ENCODE measurements at places on chromosomes 16 and 17.
A peak's percentile ranks its signal among the peaks of the same experiment; 100 is the strongest.

- no peak for DNase-seq
These were observed 112.8 kb upstream of the PSMD7 start for GRCh38 chr16:74183601-74184360.

DNA sequence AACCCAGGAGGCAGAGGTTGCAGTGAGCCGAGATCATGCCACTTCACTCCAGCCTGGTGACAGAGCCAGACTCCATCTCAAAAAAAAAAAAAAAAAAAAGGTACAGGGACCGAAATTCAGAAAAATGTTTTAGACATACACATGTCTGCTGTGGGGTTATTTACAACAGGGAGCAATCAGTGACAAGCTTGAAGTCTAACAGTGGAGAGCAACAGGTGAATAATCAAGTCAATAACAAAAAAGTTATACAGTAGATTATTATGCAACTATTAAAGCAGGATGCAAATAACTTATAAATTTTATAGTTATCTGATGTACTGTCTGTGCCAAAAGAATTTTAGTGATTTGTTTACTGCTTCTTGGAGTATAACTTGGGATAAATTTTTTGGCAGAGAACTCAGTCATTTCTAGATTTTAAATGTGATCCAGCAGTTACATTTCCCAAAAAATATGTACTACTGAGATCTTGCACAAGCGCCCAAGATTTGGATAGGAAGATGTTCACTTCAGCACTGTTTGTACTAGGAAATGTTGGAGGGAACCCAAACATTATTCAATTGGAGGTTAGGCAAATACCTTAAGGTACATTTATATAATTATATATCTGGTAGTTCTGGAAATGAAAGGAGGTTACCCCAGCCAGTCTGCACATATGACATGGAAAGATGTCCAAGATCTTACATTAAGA, 34.1 kb downstream of the EEF2K start:
- DNase-seq: no peak

DNA sequence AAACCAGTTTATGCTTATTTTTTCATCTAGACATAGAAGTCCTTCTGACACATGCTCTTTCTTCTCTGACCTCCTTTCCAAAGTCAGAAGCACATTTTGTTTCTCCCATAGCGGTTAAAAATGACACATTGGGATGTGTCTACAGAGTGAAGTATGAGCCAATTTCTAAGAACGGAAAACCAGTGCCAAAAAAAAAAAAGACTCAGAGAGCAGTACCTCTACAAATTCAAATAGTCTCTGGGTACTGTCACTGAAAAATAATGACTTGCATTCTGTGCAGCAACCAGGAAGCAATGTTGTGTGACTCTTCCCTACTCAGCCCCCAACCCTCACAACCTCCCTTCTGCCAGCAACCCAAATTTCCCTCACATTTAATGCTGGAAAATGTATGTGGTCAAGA, 145.5 kb upstream of the PMFBP1 start:
- no peak for DNase-seq

- DNase-seq: no peak
These were observed 251.2 kb downstream of the PARN start for GRCh38 chr16:14378689-14379467.

GRCh38 chr17:64679710-64680216, 17.7 kb upstream of the SMURF2 start:
- no peak for DNase-seq

DNA sequence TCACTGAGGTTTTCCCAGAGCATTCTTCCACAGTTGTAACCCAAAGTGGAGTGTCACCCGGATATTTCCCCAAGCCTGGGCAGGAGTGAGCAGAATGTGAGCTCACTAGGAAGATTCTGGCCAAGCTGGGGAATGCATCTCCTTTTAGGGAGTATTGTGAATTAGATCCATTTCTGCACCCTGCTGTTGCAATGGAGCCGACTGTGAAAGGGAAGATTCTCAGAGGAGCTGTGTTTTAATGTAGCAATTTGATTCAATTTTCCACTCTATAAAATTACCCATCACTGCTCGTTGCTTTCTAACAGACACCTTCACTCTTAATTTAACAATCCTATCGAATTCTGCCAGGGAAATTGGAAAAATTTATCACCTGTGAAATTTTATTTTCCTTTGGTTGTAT, 70.8 kb downstream of the SNX11 start:
- DNase-seq: no peak

DNA sequence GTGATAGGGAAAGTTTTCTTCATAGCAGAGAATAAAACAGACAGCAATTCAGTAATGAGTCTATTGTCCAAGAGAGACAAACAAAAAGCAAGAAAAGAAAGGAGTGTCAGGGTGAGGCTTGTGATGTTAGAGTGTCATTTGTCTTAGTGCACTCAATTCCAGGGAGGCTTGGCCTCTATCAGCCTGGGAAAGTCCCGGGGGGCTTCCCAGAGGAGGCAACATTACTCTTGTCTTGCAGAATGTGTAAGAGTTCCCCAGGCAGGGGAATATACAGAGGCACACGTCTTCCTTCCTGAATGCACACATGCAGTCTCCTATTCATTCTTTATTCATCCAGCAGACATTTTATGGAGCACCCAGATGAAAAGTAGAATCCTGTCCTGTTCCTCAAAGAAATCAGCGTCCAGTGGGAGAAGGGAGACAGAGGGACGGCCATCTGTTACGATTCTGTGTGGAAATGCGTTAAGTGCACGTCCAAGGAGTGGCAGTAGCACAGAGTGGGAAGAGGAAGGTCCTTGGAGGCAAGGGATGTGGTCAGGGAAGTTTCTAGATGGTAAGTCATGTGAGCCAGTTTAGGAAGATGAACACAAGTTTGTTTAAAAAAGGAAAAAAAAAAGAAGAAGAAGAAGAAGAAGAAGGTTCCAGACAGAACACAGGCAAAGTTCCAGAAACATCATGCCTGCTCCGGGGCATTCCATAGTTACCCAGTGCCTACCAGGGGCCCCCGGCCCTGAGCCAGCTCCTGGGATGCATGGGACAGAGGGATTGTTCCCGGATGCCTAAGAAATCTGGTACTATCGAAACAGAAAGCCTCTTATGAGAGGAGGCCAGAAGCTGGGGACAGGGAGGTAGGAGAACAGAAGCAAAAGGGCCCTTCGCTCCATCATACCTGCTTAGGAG, 21.1 kb downstream of the CACNG4 start:
- no peak for DNase-seq

DNA sequence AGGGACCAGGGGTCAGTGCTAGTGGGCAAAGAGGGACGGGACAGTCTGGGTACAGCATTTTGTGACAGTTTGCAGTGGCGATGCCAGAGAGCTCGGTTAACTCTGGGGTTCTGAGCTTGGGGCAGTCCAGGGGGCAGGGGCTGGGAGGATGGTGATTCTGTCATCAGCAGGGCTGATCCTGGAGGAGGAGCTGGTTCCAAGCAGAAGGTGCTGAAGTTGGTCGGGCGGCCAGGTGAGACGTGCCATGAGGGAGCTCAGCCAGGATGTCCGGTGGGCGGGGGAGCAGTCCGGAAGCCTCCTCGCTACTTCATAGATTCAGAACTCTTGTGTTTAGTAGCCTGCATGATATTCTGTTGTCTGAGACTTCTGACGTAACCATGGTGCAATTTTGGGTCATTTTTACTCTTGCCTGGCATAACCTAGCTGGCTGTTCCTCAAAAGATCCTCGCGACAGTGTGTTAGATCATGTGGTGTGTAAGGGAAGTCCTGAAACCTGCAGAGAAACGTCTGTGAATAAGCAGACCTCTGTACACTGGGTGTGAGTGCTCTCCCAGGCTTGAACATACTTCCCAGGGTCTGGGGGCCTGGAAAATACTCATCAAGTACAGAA, 122.0 kb downstream of the CLEC16A start:
- DNase-seq: no peak

DNA sequence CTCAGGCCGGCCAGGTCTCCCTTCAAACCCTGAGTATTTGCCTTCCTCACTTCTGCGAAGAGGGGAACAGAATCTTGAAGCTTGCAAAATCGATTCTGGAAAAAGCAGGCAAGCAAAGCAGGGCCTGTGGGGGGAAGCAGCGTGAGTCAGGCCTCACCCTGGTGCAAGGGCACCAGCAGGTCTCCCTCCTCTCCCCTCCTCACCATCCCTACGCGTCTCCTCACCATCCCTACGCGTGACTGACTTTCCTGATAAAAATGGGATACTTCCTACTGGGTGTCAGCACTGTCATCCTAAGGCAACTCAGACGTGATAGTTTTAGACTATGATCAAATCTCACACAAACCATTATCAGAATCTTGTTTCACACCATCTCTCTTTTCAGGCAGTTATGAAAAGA, 12.1 kb downstream of the CMTM3 start:
- DNase-seq: no peak

DNA sequence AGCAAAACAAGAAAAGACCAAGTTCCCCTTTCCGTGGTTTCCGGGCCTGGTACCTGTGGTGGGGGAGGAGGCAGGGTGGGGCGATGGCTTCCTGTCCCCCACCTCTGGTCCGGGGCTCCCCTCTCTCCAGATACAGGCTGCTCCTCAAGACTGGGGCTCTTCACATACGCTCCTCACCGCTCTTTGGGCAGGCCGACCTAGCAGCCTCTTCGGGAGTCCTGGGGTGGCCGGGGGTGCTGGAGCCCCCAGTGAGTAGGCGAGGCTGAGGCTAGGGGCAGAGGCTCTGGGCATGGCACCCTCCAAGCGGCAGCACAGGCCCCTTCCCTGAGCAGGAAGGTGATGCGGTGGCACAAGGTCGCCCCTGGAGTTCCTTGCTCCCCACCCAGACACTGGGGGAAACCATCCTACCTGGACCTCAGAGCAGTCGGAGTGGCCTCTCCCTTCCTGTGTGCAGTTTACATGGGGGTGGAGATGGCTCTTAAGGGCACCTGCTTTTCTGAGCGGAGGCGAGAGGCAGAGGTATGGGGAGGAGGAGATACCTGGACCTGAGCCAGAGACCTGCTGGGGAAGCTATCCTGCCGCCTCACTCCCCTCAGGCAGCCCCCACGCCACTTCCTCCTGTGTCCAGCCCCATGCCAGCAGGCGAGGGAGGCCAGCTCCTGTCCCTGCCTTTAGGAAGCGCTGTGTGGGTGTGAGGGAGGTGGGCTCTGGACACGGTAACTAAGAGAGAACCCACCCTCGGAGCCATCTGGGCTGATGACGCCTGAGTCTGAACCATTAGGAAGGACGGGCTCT, 891 bp downstream of the CORO1A start:
- DNase-seq: no peak

GRCh38 chr17:41919165-41919817, 540 bp upstream of the ACLY start:
- DNase-seq: no peak

DNA sequence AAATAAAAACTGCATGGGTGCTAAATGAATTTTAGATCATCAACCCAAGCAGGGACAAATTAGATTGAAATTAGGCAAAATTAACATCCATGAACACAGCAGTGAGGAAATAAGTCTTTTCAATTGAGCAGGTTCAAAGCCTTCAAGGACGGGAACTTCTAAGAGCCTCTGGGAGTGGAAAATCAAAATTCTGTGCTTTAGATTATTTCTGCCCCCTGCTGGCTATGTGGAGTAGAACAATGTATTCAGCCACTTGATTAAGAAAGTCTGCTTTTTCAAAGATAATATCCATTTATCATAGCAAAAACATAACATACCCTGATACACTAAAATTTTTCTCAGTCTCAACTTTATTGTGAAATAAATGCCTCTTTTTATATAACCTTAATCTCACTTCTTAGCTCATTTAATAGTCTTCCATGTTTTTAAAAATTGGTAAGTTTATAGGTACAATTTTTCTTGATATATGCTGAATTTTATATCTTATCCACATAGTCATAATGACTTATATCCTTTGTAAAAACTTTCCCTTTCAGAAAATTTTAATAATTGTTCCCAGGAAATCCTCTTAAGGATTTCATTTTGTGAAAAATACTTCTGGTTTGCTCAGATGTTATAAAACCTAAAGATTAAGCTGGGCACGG, 28.1 kb upstream of the NOL11 start:
- DNase-seq: peak; percentile 62

- DNase-seq: no peak
These were observed 125.1 kb downstream of the NPIPB5 start for GRCh38 chr16:22635801-22636200.

GRCh38 chr16:55408661-55409060, 70.3 kb upstream of the MMP2 start:
- DNase-seq: no peak

DNA sequence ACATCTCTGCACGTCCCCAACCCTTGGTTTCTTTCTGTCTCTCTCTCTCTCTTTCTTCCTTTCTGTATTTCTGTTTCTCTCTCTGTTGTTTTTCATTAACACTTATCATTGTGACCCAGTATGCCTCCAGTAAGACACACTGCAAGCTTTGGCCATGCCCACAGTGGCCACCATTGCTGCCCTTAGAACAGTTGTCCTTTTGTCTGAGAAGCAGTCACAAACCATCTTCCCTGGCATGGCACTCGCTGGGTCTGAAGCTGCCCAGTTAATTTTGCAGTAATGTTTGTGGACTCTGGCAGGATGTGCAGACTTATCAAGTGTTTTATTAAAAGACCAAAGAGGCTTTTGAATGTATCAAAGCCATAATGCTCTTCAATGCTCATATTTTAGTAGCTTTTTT, 146.9 kb downstream of the MSI2 start:
- no peak for DNase-seq

Measured in glomerular endothelial cell (primary cell).